ENCODE measurements at places on chromosomes 12 and 14.

GRCh38 chr12:1080520-1081223 lies 89.6 kb downstream of the ERC1 start:
- no peak for ATAC-seq

GRCh38 chr14:70788898-70789297 lies 20.4 kb downstream of the MAP3K9 start:
- peak; percentile 73 for ATAC-seq

DNA sequence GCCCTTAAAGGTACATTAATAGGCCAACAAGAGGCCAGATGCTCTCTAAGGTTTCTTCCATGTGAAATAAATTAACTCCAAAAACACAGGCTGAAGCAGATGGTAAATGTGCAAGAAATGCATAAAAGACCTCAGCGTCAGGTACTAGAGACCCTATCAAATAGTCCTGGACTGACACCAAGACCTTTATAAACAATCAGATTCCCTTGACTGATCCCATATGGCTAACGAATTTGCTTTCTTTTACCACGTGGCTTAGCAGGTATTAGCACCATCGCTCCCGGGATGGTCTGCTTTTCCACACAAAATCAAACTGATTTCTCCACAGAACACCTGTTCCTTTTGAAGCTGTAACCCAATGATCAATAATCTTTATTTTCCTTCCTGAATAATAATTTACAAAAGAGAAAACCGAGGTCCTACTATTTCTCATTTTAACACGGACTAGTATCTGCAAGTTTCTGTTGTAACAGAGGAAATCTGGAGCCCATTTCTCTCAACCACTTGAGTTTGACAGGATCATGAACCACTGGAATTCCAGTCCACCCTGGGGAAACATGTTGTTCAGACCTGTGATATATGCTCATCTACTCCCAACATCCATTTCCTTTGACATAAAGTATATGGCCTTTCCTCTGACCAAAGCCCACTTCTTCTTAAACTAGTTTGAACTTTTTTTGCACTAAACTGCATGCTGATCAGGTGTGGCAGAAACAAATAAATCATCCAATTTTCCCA lies 48.2 kb upstream of the DAAM1 start:
- no peak for ATAC-seq

GRCh38 chr14:74981462-74981782 lies 21.3 kb upstream of the EIF2B2 start:
- ATAC-seq, result no peak

GRCh38 chr14:24681056-24681455 lies 47.1 kb upstream of the GZMB start:
- no peak for ATAC-seq

DNA sequence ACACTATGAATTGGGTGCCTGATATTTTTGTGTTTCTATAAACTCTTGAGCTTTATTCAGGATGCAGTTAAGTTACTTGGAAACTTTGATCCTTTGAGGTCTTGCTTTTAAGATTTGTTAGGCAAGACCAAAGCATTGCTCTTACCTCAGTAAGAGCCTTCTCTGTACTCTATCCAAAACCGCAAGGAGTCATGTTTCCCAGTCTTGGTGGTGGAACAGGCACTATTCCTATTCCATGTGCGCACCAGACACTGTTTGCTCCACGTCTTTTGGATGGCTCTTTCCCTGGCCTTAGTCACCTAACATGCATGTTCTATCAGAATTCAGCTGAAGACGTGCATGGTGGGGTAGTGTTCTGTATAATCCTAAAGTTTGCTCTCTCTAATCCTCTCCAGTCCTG lies 23.5 kb downstream of the CSRP2 start:
- no peak for ATAC-seq

GRCh38 chr12:70080566-70080965 lies 162.7 kb upstream of the CNOT2 start:
- ATAC-seq, result no peak

DNA sequence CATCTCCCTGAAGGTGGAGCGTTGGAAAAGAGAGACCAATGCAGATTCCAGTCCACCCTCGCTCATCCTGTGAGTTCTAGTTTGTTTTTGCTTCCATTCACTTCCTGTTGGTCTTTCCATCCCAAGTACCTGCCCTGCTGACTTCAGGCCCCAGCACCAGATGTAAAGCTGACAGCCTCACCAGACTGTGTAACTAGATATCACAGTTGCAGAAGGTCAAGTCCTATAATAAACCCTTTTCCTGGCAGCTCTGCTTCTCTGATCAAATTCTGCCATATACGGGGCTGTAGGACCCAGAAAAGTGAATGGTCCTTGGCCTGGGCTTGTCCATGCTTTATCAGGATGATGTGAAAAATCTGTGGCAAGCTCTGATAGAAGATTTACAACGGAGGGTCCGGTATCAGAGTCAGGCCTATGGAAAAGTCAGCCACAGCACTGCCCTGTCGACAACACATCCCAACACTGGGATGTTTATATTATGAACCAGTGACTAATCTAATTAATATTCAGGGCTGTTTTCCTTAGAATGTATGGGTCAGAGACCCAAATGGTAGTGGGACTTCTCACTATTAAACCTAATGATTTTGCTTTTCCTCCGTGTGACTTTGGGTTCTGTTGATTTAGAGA lies 42.1 kb downstream of the CCDC175 start:
- ATAC-seq, result no peak

DNA sequence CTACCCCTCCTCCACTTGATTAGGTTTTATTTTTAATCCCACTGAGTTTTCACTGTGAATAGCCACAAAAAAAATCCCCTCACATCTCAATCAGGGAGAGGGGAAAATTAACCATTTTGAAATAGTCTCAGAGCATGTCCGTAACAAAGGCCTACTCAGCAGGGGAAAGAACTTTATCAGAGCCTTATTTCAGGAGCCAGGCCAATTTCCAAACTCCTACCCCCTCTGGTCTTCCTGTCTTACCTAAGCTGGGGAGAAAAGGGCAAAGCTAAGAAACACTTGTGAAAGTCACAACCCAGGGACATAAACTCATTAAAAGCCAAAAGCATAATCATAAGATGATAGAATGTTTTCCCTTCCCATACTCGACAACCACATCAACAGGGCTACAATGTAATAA lies 260.3 kb upstream of the DIO3 start:
- no peak for ATAC-seq

GRCh38 chr12:128940090-128940888 lies 87.0 kb downstream of the GLT1D1 start:
- ATAC-seq, result no peak

DNA sequence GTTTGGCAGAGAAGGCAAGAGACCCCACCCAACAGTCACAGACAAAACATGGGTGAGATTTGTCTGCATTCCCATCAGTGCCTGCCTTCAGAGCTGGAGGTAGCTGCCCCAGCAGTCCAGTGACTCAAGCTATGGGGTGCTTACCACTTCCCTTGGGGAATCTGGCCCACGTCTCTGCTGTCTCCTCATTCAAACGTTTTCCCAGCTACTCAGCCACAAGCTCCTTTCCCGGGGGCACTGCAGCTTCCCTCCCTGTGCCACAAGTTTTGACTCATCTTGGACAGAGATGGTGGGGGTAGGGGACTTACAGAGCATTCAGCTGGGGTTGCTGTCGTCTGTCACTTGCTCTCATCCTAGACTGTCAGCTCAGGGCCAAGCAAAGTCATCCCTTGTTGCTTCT lies 66.6 kb downstream of the FBXL14 start:
- ATAC-seq, result peak; percentile 67

DNA sequence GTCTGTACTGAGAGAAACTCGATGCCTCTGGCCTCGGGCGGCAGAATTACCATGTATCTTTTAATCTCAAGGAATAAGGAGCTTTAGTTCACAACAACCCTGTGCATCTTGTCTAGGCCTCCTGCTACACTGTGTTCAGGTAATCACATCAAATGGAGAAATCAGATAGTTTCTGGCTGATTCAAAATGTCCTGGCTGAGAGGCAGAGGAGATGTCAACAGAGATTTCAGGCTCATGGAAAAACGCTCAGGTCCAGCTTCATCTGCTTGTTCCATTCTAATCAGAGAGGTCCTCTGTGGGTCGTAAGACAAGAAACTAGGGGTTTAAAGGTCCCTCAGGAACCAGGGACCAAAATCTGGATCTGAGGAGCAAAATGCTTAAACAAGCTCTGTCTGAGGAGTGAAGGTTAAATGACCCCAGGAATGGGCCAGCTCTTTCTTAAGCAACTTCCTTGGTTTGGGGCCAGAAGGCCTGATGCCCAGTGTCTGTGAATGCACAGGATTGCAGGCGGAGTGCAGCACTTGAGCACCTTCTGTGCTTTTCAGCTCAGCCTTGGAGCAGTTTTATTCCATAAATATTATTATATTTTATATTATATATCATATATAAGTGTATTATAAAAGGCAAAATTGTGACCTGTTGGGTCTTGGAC lies 170.2 kb upstream of the PRICKLE1 start:
- ATAC-seq, result no peak

DNA sequence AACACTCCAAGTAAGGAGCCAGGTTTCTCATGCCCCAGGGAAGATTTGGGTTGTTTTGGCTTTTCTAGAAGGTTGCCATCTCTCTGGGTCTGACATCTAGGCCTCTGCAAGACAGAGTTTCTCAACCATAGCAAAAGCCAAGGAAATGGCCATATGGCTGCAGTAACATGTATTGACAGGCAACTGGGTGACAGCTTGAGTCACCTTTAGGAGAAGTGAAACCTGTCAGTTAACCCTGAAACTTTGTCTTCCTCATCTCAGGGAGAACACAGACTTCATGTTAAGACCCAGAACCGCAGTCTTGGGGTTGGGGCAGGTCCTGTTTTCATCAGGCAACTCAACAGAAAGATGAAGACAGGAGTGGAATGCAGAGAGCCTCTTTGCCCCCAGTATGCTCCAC lies 46.0 kb upstream of the PLBD1 start:
- ATAC-seq, result no peak

DNA sequence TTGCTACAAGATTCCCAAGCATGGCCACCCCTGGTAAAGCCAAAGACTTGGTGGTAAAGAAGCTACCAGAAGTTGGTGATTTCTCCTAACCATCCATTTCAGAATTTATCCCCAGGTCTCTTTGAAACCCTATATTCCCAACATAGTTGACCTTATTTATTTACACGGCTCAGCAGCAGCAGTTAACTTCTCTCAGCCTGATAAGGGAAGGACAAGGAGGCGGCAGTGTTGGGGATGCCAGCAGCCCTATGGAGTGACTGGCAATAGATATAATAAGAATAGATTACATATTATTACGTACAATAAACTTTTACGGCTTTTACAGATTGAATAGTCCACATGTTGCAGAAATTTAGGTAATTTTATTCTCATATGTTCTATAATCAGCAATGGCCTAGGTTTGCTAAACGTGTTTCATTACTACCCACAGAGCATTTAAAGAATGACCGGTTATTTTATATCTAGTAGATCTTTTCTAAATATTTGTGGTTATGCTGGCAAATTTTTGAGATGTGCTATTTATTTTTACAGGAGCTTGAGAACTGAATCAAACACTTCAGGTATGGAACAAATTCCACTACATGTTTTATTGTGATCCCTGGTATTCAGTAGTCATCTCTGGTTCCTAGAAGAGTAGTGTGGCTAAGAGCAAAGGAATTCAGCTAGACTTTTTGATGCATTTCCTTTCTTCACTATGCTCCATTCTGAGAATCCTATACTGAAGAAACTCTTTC lies 19.8 kb upstream of the PALS1 start:
- peak; percentile 97 for ATAC-seq

- no peak for ATAC-seq
Measured at GRCh38 chr14:69320581-69321365, 60.8 kb downstream of the GALNT16 start.

GRCh38 chr12:120846721-120847120 lies 57.4 kb downstream of the SPPL3 start:
- ATAC-seq, result no peak

- ATAC-seq, result peak; percentile 11
Measured at GRCh38 chr14:54603362-54603761, 36.4 kb downstream of the SAMD4A start.

- no peak for ATAC-seq
Measured at GRCh38 chr14:31024010-31024480, 1.4 kb upstream of the AP4S1 start.

DNA sequence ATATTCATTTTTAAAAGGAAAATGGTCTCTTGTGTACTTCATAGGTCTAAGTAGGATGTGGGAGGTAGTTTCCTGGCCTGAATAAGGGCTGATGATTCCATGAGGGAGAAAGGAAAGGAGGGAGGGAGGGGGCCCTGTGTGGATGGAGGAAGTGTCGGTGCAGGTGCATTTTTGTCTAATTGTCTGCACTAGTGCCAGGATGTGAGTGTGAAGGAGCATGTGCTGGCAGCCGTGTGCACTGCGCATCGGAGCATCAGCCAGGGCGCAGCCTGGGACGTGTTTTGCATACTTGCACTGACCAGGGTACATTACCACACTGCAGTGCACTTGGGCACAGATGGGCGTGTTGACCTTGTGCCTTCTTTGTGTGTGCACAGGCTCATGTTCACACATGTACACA lies 29.2 kb downstream of the SMUG1 start:
- no peak for ATAC-seq

DNA sequence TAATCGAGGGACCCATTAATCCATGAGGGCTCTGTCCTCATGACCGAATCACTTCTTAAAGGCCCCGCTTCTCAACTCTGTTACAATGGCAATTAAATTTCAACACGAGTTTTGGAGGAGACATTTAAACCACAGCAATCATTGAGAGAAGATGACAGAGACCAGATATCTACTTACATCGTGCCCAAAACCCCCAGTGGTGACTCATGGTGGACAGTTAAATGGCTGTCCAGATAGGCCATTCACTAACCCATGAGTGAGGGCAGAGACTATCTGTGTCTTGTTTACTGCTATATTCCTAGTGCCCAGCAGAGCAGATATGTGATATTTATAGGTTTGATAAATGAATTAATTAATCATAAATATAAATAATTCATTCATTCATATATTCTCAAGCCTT lies 20.0 kb upstream of the FLVCR2 start:
- no peak for ATAC-seq

- no peak for ATAC-seq
Measured at GRCh38 chr12:32489070-32489469, 89.7 kb downstream of the FGD4 start.

DNA sequence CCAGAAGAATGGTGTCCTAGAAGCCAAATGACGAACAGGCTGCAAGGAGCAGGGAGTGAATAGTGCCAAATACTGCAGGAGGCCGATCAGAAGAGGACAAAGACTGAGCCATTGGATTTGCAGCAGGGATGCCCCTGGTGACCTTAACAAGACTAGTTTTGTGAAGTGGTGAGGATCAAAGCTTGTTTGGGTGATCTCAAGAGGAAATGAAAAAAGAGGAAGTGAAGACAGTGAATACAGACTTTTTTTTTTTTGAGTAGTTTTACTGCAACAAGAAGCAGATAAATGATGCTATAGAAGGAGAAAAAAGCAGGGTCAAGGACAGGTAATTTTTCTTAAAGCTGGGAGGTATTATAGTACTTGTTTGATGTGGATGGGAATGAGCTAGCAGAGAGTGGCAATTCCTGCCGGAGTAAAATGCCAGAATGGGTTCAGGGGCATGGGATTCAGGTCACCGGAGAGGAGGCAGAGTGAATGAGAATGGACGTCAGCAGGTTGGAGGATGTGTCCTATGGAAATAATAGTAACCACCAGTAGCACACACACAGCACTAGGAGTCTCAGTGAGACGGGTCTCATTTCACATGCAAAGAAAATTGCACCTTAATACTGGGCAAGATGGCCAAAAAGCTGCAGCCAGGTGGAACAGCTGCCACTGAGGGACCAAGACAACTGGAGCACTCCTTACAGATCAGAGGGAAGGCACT lies 345.8 kb upstream of the CCDC196 start:
- no peak for ATAC-seq

- no peak for ATAC-seq
Measured at GRCh38 chr12:80313209-80313608, 130.8 kb upstream of the PTPRQ start.
